ENCODE measurements at places on chromosomes 1 and 21.

DNA sequence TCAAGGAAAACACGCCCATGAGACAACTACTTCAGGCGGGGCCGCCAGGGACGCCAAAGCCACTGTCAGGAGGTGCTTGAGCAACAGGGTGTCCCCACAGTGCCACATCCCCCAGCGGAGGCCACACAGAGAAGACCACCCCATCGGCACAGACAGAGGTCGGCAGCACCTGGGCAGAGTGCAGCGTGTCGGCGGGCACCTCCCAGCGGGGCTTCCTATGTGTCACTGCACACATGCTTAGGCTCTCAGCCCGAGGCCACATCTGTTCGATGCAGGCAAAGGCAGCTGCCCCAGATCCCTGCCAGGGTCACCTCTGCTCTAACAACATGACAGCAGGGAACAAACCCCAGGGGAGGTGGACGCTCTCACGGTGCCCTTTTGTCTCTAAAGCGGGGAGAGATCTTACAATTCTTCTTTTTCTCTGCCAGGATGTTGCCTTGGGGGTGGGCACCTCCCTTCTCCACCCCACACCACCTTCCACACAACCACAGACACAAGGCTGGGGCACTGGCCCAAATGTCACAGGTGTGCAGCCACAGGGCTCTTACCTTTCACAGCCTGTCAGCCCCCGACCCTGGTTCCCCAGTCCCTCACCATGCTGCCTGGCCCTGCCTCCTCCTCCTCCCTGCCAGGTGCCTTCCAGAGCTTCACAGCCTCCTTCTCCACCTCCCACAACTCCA, 4.2 kb downstream of the KRTAP10-8 start:
- no peak for DNase-seq

DNA sequence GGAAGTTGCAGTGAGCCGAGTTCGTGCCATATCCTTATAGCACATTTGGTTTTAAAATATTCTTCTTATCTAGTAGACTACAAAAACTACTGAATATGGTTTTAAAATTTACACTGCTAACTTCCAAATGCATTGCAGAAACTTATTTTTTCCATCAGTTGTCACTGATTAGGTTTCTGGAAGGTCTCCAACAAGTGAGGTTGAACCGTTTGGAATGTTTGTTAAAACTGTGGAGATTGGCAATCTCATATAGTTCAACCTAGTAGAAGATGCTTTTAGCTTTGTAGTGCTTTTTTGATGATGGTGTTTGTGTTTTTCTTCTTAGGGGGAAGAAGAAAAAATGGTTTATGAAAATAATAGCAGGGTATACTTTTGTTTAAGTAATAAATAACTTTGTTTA, 12.9 kb downstream of the CENPF start:
- no peak for DNase-seq

GRCh38 chr1:64074767-64075166, 128.7 kb upstream of the UBE2U start:
- DNase-seq: no peak

GRCh38 chr21:32977216-32977615, 48.5 kb upstream of the OLIG2 start:
- DNase-seq: no peak

- DNase-seq: no peak
Measured at GRCh38 chr1:14604414-14604813, 5.9 kb downstream of the KAZN start.

DNA sequence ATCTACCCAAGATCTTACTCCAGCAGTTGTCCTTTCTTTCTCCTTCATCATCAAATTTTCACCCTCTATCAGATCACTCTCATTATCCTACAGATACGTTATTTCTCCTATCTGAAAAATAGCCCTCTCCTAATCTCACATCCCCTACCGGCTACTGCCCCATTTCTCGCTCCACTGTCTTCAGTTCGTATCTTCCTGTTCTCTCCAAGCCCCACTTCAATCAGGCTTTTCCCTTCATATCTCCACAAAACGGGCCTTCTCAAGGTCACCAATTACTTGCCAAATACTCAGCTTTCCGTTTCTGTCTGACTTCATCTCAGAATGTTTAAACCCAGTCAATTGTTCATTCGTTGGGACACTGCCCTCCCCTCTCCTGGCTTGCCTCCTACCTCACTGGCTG, 32.4 kb downstream of the SLC30A1 start:
- no peak for DNase-seq

GRCh38 chr1:200381256-200381984, 28.4 kb downstream of the ZNF281 start:
- no peak for DNase-seq

DNA sequence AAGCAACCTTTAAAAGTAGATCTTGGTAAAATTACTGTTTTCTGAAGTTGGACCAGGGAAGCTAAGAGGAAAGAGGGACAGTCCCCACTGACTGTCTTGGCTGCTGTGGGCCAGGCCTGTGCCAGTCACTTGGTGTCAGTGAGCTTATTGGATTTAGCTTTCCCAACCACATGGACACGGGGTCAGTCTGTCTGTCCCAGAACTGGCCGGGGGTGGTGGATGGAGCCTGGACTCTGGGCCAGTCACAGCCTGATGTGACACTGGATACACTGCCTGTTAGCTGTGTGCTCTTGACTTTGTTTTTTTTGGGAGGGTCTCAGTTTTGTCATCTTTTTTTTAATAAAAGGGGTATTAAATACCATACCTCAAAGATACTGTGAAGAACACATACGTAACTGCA, 96.7 kb downstream of the GALNT2 start:
- DNase-seq: no peak

DNA sequence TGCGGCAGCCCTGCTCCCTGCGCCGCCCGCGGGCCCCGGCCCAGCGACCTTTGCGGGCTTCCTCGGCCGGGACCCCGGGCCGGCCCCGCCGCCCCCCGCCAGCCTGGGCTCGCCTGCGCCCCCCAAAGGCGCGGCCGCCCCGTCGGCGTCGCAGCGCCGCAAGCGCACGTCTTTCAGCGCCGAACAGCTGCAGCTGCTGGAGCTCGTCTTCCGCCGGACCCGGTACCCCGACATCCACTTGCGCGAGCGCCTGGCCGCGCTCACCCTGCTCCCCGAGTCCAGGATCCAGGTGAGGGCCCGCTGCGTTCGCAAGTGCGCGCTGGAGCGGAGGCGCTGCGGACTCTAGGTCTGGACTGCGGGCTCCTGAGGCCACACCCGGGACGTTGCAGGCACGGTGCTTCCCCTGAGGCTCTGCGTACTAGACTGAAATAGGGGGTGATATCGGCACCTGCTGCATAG, 351 bp downstream of the MIXL1 start:
- no peak for DNase-seq

DNA sequence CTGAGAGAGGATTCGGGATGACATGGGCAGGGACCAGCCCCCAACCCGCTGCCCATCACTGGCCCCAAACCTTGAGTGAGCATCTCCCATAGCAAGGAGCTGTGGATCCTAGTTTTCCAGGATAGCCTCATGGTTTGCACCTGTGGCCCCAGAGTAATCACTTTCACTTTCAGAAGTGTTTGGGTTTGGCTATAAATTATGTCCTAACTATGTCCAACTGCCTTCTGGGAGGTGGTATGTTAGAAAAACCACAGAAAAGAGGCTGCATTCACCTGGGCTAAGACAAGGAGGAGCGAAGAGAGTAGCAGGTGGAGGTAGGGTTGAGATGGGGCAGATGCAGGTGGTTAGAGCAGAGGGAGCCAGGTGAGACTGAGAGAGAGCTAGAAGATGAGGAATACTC, 19.4 kb upstream of the CLIC6 start:
- DNase-seq: no peak

- DNase-seq: no peak
Measured at GRCh38 chr1:80675454-80675853, 1125.3 kb upstream of the ADGRL2 start.

DNA sequence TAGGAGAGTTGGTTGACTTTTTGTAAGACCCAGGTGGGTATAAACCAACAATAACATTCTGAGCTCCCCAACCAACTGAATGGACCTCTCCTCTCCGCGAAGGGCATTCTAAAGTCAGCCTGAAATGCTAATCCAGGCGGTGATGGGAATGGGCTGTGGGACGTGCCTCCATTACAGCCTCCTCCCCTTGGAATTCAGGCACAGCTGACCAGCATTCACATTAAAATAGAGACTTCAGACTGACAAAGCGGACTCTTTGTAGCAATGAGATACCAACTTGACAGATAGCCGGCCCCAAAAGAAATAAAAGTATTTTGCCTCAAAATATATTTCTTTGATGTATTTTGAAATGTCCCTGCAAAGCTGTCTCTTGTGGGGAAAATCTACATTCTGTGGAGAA, 101.7 kb downstream of the KIF26B start:
- no peak for DNase-seq

DNA sequence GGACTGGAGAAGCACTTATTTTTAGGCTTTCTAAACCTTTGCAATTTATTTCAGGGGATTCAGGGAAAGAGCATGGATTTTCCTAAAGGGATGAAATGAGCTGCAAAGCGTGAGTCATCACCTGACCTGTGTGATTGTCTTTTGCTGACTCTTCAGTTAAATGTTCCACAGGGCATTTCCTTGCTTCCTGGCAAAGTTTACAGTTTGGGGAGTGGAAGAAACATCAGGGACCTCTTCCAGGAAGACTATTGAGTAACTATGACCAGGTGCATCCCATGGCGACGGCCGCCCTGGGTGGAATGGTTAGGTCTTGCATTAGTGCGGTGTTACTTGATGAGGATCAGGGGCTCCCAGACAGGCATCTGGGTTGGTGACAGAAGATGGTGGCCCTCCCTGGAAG, 79.5 kb upstream of the SIPA1L2 start:
- no peak for DNase-seq

DNA sequence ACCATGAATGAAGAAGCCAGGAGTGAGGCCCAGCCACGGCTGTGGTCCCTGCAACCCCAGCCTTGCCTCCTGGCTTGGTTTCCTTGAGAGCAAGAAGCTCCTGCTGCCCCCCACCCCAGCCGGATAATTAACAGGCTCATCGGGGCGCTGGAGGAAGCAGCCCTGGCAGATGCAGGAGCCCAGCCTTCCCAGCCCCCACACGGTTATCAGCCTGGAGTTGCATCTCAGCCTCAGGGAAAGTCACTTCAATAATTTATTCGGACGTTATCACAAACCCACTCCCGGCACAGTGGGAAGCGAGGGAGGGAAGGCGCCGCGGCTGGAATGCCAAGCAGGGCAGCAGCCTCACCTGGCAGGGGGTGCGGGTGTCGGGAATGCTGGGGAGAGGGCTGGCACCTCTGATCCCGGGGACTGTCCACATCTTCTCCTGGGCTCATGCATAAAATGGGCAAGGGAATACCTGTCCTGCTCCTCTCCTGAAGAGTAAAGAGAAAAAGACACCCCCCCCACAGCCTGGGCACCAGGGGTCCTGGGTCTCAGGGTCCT, 43.3 kb upstream of the LRP8 start:
- no peak for DNase-seq

DNA sequence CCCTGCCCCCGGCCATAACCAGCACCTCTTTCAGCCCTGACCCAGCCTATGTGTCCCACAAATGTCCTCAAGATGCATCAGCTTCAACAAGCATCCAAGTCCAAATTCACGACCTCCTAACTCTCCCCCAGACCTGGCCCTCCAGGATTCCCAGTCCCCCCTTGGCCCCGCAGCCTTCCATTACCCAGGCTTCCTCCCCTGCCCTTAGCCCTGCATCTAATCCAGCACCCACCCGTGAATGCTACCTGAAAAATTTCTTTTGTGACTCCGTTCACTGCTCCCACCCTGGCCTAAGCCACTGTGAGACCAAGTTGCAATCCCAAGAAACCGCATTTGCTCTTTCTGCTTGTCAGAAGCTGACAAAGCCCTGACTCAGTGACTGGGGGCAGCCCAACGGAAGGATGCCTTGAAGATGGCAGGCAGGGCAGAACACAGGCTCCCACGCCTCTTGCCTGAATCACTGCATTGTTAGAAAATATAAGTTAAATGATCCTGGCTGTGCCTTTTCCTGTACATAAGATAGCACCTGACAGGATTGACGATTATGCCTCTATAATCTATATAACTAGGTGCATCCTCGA, 939 bp upstream of the MFAP2 start:
- DNase-seq: no peak

DNA sequence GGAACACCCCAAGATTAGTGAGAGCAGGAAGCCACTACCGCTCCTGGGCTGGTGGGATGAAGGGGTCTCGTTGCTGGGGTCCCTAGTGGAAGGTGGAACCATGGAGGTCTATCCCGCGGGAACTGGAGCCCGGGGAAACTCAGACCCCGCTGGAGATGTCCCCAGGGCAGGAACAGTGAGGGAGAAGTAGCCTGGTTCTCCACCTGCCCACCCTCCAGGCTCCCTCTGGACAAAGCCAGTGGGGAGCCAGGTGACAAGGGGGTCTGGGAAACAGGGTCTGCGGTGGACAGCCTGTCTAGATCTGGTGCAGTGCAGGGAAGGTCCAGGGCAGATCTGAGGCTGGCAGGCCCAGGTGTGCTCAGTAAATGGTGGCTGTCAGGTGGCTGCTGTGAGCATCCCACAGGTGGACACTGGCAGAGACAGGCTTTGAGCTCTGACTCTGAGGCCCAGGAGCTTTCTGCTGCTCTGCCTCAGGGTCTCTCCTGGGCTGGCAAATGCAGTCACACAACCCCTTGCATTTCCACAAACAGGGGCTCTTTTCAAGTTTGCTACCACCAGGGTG, 88.0 kb upstream of the TLR5 start:
- no peak for DNase-seq

- no peak for DNase-seq
Measured at GRCh38 chr21:43825936-43826622, 36.7 kb downstream of the RRP1 start.

GRCh38 chr1:179025975-179026812, 500 bp downstream of the FAM20B start:
- DNase-seq: peak; percentile 79

DNA sequence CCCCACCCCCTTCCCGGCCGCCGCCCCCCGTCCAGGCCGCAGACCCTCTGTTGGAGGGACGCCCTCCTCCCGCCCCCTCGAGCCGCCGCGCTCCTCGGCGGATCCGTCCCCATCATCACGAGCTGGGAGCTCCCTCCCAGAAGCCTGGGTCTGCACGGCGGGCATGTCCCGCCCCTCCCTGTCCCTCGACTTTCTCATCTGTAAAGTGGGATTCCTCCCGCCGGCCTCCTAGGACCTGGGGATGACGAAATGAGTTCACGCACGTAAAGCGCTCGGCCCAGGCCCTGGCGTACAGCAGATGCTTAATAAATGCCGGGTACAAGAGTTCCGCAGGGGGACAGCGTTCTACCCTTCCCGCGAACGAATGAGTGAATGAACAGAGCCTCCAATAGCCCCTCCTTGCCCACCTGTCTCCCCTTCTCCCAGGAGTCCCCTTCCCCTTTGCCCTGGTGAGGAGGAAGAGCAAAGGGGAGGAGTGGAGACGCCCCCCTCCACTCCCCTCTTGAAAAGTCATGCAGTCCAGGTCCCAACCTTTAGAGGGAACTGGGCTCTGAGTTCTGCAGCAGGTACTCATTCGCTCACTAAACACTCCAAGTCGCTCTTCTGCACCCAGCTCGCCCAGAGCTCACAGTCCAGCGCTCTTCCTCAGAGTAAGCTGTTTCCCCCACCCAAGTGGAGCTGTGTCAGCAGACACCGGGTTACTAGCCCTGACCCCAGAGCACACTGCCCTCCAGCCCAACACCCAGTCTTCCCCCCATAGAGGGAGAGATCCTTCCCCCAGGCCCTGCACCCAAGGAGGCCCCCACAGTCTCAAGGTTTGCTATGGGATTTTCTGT, 16.8 kb downstream of the RAP1GAP start:
- no peak for DNase-seq
